Activated CD4-positive, alpha-beta T cell treated with anti-CD3 and anti-CD28 coated beads, Interleukin-2, amount 50 U/mL, for 48 hours (primary cell): ENCODE measurements at places on chromosomes 5 and 9.

GRCh38 chr5:114782869-114783268, 386.8 kb downstream of the TRIM36 start:
- DNase-seq, result no peak

DNA sequence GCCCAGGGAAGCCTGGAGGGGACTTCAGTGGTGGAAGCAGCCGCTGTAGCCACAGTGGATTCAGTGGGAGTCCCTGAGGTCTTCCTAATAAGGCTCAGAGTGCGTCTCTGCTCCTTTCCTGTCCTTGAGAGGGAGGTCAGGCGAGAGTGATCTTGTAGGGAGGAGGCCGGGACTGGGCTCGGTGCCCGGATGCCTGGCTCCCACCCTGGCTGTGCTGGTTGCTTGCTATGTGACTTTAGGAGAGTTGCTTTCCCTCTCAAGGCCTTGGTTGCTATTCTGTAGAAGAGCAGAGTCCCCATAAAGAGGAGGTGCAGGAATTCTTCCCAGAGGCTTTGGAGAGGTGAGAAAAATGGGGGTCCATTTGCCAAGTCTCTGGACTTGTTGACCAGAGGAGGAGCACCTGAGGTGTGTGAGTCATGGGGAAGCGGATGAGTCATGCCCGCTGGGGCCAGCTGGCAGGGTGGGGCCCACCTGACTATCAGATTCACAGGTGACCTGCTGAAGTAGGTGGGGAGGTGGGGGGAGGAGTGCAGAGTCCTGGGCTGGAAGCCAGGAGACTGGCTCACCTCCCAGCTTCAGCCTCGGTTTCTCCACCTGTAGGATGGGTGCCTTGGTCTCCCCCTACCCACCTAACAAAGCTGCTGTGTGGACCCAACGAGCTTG, 13.8 kb downstream of the GSN start:
- DNase-seq, result no peak

DNA sequence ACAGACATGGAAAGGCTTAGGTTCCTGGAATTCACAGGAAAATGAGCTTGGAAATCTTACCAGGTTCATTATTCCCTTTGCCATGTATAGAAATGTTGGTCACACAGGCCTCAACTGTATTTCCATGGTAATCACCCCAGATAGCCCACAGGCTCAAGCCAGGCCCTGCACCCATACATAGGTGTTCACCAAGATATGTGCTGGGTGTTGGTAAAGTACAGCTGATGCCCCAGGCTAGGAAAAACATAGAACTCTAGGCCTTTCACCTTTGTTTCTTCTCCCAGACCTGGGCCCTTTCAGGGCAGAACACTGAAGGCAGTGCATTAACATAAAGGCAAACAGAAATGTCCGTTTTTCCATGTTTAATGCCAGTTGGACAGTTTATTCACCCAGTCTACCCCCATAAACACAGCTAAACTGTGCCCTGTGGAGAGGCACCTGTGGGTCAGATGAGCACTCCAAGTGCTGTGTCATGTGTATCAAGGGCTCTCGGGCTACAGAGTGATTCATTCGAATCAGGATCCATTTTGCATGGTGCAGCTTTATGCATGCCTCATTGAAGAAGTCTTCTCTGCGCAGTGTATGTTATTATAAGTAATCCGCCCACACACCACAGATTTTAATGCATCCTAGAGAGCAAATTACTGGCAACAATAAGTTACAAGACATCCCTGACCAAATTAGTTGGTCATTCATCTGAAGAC, 93.4 kb upstream of the SLC30A5 start:
- DNase-seq, result no peak

DNA sequence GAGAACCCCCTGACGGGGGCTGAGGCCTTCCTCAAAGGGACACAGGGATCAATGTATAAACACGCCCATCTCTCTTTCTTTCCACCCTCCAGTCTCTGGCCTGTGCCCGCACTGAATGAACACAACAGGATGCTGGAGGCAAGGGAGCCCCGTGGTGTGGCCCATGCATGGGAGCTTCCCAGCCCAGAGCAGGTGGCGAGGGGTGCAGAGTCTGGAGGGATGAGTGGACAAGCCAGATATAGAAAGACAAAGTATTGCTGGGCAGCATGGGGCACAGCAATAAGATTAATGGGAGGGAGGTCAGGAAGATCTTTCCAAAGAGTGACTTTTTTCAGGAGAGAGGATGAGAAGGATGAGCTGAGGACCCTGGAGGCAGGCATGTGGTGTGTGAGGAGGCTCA, 103.7 kb downstream of the C5orf15 start:
- DNase-seq, result no peak

- DNase-seq, result no peak
Measured at GRCh38 chr9:19698960-19699359, 89.9 kb downstream of the SLC24A2 start.

DNA sequence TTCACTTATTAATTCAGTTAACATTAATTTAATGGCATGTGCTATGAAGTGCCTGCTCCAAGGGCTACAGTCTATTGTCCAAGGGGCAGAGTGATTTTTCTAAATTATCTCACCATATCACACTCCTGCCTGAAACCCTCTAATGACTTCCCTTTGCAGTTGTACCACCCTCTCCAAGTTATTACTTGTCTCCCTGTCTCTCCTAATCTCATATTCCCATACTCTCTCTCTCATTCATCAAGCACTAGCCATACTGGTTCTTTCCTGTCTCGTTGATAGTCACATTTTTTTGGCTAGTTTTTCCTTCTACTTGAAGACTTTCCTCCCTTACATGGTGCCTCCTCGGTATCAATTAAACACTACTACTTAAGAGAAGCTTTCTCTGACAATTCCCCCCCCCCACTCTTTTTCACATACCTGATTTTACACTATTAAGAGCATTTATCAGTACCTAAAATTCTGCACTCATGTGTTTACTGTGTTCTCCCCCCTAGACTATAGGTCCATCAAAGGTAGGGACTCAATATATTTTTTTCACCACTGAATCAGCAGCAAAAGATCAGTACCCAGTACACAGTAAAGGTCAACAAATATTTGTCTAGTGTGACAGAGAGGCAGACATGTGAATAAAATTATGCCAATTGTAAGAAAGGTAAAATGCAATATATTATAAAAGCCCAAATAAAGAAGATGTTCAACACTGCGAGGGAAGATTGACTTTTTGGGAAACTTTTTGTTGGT, 19.0 kb downstream of the RICTOR start:
- no peak for DNase-seq

DNA sequence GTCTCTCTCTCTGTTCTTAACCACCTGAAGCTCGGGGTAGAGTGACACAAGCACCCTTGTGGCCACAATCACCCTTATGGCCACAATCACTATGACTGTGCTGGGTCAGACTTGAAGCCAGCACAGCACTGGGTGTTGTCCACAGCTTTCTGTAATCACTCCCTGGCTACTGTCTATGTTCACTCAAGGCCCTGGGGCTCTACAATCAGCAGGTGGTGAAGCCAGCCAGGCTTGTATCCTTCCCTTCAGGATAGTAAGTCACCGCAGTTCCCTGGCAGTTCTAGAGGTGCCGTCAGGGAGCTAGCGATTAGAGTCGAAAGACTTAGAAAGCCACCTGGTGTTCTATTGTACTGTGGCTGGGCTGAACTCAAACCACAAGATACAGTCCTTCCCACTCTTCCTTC, 44.2 kb downstream of the GDA start:
- no peak for DNase-seq

DNA sequence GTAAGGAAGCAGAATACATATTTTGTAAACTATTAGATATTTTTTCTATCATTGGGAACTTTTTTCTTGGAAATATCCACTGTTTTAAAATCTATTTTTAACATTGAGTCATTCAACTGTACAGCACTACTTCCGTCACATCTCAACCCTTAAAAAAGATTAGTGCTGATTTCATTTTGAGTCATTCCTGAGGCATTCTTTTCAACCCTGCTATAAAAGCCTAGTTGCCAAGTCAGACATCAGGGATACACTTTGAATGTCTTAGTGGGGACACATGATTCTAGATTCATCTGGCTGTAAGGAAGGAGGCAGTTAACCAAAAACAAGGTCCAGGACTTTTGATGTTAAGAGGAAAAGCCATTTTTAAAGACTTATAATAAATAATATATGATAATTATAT, 160.9 kb downstream of the GIN1 start:
- no peak for DNase-seq

DNA sequence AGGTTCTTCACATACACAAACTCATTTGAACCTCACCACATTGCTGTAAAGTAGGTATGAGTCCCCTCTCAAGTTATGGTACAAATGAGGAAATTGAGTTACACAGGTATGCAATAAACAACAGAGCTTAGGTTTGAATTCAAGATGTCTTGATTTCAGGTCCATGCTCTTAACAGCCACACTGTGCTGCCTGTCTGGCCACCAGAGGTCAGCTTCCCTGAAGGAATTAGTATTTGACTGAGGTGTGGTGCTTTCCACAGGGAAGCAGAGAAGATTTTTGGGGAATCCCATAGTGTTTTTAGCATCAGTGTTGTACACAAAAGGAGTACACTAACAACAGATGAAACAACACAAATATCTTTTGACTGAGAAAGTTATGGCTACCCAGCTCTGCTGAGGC, 94.4 kb upstream of the ITGA1 start:
- DNase-seq, result peak; percentile 27
